ENCODE measurements at places on chromosomes 4 and X. TPM values are rescaled to one million over a fixed set of nuclear protein-coding genes. Genes with fewer than 3 reads are reported as not detected.

CPE gene
- 51.7 TPM for total RNA-seq

DNA sequence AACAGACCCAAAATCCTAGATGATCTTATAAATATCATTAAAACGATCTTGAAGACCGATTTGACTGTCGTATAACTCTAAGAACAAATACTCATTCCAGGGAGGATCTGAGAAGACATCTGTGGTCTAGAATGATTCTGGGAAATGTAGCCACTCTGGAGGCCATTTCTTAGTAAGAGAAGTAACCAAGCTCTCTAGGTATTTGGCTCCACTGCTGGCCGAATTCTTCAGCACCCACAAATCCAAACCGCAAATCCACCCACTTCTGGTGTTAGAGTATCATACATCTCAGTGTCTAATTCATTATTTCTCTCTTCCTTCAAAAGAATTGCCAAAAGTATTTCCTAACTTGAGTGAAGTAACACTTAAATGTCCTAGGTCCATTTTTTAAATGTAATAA, 23.9 kb downstream of the KLHL5 start:
- peak; percentile 97 for DNase-seq

- DNase-seq: no peak
These were observed 29.9 kb downstream of the SOWAHB start for GRCh38 chr4:76867880-76868655.

DNA sequence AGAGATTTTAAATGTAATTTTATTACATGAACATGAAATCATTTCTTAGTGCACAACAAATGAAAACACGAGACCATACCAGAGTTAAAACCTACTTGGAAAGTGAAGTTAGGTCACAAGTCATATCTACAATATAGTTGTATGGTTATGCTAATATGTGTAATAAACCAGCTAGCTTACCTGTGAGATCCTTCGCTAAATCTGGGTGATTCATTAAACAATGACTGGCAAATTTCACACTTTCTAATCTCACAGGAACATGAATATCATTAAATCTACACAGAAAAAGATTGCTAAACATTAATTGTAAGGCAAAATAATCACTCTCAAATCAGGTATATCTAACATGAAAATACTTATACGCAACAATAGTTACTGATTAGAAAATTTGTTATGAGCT, 67.6 kb downstream of the PDS5A start:
- DNase-seq: no peak

NONO gene
- total RNA-seq: 355 TPM

HMX1 gene
- total RNA-seq: not detected

DNA sequence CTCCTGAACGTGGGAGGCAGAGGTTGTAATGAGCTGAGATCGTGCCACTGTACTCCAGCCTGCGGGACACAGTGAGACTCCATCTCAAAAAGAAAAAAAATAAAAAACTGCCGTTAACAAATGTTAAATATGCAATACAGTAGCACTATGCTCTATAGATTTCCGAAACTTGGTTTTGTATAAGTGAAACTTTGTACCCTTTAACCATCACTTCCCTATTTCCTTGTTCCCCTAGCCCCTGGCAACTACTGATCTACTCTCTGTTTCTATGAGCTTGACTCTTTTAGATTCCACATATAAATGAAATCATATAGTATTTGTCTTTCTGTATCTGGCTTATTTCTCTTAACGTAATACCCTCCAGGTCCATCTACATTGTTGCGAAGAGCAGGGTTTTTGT, 74.1 kb downstream of the TAB3 start:
- no peak for DNase-seq

GRCh38 chr4:182449930-182450439, 206.8 kb downstream of the TENM3 start:
- peak; percentile 23 for DNase-seq
